ENCODE measurements at places on chromosomes 2 and 18.

DNA sequence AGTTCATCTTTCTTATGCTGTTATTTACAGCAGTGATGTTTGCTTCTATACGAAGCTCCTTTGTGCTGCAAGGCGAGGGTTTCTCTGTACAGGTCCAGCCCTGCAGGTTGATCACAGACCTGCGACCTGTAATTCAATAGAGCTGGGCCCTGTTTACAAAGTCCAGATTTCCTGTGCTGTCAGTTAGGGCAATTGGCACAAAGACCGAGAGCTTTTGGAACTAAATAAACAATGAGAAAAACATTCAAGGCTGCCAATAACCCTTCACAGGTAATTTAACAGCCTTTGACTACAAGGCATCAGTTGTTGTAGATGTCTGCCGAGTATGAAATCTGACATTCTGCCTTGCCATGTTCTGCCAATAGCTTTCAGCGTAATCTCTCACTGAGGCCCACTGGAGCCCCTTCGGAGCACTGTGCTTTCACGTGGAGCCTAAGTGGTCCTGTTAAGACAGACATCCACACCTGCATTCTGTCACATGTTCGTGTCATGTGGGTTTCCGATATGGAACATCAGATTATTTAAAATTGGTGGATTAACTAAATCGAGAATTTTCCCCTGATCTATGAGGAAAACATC, 232.5 kb downstream of the PTGR3 start:
- DNase-seq: no peak

GRCh38 chr2:21748501-21748900, 624.7 kb downstream of the TDRD15 start:
- DNase-seq: no peak

DNA sequence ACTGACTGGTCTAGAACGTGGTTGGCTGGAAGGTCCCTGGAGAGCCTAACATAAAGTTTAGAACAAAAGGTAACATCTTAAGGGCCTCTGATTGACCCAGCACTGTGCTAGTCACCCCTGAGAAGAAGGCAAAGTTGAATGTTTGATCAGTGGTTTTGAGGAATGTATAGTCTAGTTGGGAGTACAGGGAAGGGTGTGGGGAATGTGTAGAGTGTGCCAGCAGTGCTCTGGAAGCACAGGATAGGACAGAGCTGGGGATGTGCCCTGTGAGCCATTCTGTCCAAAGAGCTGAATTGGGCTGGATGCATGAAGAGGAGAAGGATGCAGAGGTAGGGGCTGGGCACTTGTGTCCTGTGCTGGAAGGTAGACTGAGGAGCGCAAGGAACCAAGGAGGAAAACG, 41.0 kb upstream of the DOCK10 start:
- DNase-seq: no peak

DNA sequence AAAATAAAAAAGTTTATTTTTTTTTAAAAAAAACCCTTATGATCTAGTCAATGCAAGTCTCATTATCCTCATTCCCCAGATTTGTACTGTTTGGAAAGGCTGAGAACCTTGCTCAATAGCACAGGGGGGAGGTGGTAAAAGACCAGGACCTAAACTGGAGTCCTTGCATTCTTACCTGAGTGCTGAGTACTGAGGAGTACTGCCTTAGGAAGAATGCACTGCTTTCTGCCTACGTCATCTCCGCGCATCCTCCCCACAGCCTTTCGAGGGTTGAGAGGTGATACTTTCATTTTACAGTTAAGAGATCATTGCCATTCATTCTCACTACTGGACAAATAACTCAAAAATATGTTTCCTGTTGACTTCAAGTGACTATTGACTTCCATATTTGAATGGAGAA, 73.8 kb downstream of the MAP3K20 start:
- DNase-seq: no peak

GRCh38 chr18:74252039-74252395, 39.7 kb downstream of the CYB5A start:
- DNase-seq: no peak

GRCh38 chr18:4356929-4357328, 98.2 kb downstream of the DLGAP1 start:
- no peak for DNase-seq

DNA sequence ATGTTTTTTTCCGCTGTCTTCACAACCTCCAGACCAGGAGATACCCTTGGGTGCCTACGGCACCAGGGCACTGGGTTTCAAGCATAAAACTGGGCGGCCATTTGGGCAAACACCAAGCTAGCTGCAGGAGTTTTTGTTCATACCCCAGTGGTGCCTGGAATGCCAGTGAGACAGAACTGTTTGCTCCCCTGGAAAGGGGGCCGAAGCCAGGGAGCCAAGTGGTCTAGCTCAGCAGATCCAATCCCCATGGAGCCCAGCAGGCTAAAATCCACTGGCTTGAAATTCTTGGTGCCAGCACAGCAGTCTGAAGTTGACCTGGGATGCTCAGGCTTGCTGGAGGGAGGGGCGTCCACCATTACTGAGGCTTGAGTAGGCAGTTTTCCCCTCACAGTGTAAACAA, 265.3 kb upstream of the ZEB2 start:
- no peak for DNase-seq

DNA sequence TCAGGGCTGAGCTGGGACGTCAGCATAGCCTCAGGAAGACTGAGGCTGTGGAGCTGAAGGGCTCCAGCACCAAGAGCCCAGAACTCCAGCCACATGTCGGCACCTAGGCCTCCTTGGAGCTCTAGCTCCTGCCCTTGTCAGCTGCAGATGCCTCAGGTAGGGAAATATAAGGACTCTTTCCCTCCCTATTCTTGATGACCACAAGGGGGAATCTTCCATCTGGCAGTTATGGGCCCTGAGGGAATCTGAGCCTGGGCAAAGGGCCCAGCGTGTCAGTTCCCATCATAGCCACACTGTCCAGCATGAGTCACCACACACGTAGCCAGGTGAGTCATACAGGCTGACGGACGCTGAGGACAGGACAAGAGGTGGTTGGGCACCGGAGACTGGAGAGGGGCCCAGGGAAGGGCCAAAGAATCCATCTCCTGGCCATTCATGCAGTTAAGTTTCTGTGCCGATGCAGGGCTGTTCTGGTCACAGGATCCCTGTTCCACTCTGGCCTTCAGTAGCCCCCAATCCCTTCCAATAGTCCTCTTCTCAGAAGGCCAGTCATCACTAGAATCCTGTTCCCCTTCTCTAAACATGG, 1.8 kb downstream of the MPV17 start:
- peak; percentile 24 for DNase-seq

DNA sequence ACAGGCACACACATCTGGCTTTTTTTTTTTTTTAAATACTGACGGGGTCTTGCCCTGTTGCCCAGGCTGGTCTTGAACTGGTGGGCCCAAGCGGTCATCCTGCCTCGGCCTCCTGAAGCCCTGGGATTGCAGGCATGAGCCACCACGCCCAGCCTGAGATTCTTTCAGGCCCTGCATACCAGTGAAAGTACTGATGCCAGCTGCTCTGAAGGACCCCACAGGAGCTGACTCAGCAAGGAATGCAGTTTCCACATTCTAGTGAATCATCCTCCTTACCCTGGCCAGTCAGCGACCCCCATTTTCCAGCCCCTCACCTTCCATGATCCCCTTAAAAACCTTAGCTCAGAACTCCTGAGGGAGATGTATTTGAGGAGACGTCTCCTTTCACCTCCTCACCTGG, 5.8 kb upstream of the DTYMK start:
- no peak for DNase-seq

- no peak for DNase-seq
Measured at GRCh38 chr2:200101922-200102321, 146.5 kb downstream of the MAIP1 start.

DNA sequence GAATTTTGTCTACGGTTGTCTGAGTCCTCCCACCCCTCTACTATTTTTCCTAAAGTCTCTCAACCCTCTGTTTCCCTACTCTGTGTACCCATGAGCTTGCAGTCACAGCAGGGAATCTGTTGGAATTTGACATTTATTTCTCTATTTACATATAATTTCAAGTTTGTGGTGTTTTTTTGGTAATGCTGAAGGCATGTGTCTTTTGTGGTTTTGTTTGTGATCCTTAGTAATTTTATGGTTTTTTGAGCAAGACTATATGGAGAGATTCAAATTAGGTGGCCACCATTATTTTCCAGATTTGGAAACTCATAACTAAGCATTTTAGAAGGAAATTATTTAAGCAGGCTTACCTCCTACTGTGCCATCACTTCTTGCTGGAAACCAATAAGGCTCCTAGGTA, 27.2 kb upstream of the FBLN7 start:
- no peak for DNase-seq

DNA sequence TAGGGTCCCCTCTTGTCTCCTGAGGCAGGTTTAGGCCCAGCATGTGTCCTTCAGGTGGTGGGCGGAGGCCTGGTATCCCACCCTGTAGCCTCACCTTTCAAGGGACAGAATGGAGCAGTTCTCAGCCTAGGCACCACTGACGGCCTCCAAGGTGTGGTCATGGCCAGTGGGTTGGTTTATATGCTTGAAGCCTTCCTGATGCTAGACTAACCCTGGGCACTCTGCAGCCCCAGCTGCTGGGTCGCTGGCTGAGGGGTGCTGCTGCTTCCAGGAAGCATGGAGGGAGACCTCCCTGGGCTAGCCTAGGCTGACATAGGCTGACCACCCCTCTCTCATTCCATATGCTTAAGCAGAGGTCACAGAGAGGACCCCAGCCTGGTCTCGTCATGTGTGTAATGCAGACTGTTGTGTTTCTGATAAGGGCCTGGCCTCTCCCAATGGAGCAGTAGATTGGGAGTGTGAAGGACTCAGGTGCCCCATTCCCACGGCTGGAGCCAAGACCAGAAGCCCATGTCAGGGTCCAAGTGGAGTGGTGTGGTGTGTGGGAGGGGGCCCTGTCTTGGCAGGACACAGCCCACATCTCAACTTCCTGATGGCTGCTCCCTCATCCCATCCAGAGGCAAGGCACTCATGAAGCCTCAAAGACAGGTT, 206.6 kb downstream of the DYSF start:
- no peak for DNase-seq

DNA sequence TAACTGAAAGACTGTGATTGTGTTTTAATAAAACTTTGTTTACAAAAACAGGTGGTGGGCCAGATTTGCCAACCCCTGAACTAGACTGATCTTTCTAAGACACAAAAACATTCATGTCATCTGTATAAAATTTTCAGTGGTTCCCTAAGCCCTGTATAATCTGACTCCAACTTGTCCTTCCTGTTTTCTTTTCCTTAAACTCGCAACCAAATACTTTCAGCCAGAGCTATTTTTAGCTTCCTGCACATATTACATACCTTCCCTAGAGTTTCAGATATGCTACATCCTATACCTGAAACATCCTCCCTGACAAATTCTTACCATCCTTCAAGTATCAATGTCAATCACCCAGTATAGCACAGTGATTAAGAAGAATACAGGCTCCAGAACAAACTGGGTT, 4.8 kb downstream of the GCFC2 start:
- DNase-seq: no peak

GRCh38 chr18:24002479-24002878, 12.1 kb upstream of the TTC39C start:
- DNase-seq: no peak

- DNase-seq: no peak
Measured at GRCh38 chr18:12310762-12311161, 2.7 kb downstream of the TUBB6 start.

GRCh38 chr2:85759257-85759613, 5.4 kb downstream of the ATOH8 start:
- no peak for DNase-seq

GRCh38 chr2:100988630-100989417, 13.3 kb upstream of the RPL31 start:
- no peak for DNase-seq

DNA sequence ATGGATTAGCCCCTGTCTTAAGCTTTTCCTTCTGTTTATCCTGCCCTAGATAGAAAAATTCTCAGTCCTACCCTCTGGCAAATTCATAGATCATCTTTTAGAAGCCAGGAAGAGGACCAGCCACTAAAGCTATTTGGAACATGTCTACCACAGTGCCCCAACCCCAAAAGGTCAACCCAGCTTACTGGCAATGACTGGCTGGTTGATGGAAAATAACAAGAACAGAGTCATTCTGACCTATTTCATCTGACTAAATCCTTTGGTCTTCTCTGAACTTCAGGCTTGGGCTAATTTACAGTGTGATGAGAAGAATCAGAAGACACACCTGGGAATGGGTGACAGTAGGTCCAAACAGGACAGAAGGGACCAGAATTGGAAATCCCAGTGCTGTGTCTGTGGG, 227.3 kb upstream of the CCDC68 start:
- no peak for DNase-seq

GRCh38 chr2:71154798-71155197, 24.4 kb downstream of the MPHOSPH10 start:
- DNase-seq: peak; percentile 8

DNA sequence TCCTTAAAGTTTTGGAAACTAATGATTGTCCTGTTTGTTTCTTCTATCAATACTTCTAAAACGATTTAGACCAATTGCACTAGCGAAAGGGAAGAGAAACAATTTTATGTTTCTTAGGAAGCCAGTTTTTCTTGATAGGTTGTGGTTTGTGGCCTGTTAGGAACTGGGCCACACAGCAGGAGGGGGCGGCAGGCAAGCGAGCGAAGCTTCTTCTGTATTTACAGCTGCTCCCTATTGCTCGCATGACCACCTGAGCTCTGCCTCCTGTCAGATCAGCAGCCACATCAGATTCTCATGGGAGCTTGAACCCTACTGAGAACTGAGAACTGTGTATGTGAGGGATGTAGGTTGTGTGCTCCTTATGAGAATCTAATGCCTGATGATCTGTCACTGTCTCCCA, 201.5 kb upstream of the PXDN start:
- no peak for DNase-seq

DNA sequence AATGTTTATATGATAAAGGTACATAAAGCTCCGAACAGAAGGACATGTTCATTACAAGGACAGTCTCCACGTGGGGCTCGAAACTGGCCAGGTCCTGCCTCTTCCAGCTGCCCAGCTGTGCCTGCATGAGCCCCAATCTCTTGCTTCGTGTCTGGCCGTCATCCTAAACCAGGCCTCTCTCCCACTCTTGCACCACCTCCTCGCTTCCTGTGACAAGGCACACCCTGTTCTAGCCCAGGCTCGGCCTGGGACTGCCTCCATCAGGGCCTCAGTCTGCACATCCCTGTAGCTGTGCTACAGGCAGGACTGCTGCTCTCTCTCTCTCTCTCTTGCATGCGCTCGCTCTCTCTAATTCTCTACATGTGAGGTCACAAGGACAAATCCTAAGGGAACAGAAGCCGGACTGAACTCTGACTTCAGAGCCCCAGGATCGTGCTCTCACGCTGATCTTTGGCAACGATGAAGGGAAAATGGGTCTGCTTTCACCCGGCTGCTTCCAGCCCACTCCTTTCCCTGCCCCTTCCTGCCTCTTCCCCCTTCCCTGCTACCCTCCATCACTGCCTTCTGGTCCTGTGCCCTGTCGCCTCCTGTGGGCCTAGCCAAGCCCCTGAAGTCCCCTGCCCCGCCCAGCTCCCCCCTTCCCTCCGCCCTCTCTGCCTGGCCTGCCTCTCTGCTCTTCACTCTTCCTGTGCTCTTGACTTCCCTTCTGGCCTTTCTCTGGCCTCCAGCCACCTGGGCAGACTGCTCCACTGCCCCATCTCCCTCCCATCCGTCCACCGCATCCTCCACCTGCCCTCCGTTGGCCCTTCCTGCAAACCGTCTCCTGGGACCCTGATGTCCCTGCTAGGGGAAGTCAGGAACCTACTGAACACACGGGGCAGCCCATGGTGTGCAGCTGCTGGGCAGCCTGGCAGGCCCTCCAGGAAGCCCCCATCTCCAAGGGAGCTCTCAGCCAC, 7.8 kb upstream of the GPR55 start:
- DNase-seq: peak; percentile 20

- DNase-seq: no peak
Measured at GRCh38 chr2:172917716-172918115, 157.9 kb upstream of the MAP3K20 start.

- no peak for DNase-seq
Measured at GRCh38 chr2:179172894-179173293, 91.7 kb downstream of the SESTD1 start.

GRCh38 chr2:224669449-224669848, 46.7 kb downstream of the CCDC195 start:
- DNase-seq: no peak

All from eye (tissue), 1 donor.